ENCODE measurements at places on chromosomes 2 and 18.

DNA sequence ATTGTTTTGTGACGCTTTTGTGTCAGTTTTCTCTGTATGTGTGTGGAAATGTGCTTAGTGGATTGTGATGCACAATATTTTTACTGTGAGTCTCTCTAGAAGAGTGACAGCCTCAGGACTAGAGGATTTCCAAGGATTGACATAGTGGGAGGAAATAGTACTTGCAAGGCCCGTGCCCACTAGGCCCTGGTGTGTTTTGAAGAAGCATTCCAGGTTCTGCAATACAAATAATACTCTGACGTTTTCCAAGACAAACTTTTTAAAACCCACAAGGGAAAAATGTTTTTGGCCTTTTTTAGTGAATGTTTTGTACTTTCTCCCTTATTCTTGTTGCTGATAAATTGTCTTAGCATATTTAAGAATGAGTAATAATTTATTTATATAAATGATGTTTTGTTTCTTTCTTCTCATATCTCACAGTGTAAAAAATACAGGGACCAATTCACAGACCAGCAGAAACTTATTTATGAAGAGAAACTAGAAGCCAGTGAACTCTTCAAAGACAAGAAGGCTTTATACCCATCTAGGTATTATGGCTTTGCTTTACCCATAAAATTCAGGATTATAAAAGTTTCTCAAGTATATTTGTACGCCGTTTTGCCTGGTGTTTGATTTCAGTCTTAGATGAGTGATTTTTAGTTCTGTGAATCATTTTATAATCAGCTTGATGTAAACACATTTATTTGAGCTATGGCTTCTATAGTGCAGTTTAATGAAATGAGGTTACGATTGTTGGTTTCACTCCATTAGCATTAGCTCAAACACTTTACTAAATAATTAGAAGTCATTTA is 165.6 kb downstream of the MYO1B start:
- no peak for DNase-seq

- peak; percentile 73 for DNase-seq
These were observed 25.8 kb downstream of the PHLPP1 start for GRCh38 chr18:62741118-62741566.

GRCh38 chr2:27085673-27086089 is 891 bp upstream of the KHK start:
- DNase-seq, result peak; percentile 90

DNA sequence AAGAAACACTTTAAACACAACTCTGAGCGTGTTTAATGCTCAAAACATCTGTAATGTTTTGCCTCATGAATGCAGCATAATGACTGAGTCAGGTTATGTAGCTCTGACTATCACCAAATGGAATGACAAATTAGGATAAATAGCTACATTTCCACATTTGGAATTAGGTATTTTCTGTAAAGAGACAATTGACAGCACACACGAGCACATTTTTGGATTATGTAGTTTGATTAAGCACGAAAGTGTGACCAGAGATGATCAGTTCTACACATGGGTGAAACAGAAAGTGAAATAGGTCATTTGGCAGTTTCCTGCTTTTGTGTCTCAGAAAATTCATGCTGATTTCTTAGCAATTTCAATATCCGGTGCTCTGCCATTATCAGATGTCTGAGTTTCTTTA is 29.0 kb downstream of the LPIN1 start:
- no peak for DNase-seq

GRCh38 chr2:74540291-74540690 is 10.6 kb downstream of the HTRA2 start:
- DNase-seq, result no peak

- no peak for DNase-seq
These were observed 2.5 kb downstream of the AGFG1 start for GRCh38 chr2:227474410-227474809.

DNA sequence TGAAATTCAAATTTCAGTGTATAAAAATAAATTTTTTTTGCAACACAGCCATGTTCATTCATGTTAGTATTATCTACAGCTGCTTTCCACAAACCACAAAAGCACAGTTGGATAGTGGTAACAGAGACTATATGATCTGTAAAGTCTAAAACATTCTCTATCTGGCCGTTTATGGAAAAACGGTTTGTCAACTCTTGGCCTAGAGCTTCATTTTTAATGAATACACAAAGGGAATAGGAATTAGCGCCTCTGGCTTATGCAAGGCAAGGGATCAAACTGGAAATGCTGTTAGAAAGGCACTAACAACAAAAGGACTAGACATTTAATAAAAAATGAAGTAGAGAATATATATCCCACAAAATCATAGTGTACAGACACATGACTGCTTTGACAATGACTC is 211.9 kb downstream of the EXOC6B start:
- DNase-seq, result no peak

DNA sequence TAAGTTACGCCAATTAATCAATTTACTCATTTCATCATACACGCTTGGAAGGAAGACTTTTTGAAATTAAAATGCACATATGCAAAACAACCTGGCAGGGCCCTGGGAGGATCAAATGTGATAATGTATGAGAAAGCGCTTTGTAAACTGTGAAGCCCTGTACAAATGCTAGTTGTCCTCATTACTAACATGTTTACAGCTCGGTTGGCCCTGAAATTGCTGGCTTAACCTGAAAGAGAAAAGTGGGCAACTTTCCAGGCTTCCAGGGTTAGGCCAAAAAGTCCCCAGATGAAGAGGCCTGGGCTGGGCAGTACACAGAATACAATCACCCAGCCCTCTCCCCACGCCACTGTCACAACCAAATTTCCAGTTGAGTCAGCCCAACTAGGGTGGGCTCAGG is 60.2 kb downstream of the DNMT3A start:
- no peak for DNase-seq

DNA sequence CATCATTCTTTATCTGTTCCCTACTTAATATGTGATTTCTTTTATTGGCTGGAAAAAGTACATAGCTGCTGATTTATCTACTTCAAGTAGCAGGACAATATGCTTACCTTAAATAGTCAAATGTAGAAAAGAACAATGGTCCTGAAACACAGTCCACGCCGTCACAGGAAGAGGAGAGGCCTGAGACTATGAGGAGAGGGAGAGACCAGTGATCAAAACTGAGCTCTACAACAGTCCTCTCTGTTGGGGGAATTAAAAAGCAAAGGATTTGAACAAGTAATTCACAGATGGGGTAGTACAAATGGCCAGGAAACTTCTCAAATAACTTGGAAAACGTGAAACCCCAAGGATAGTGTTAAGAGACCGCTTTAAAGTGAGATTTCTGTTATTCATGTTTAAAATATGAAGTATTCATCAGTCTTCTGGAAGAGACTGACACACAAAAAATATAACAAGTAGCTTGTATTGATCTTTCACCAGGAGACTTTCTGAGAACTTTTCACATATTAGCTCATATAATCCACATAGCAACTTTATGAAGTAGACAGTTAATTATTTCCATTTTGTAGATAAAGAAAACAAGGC is 20.2 kb downstream of the SCYGR8 start:
- DNase-seq, result no peak

- DNase-seq, result no peak
These were observed 20.9 kb upstream of the CCBE1 start for GRCh38 chr18:59718108-59718463.

DNA sequence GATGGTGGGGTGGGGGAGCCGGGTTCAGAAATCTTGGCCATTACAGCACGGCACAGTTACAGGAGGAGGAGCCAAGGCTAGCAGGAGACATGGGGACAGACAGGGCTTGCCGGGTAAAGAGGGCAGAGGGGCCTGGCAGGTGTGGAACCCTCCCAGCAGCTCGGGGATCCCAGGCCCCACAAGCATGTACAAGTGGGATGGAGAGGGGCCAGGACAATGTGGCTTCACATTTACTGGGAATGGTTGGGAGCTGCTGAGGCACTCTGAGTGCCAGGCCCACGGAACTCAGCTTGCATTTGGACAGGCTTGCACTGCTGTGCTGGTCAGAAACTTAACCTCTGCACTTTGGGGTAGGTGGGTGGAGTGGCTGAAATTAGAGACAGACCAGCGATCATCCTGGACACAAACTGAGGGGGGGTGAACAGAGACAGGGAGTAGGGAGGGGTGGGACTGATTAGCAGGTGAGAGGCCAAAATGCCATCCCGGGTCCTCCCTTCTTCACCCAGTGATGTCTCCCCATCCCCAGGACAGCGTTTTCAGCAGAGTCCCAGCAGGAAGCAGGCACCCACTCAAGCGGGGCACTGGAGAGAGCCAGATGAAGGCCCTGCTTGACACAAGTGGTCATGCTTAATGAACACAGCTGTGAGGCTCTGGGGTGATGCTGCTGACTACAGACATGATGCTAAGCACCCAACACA is 9.6 kb downstream of the PER2 start:
- DNase-seq, result no peak

DNA sequence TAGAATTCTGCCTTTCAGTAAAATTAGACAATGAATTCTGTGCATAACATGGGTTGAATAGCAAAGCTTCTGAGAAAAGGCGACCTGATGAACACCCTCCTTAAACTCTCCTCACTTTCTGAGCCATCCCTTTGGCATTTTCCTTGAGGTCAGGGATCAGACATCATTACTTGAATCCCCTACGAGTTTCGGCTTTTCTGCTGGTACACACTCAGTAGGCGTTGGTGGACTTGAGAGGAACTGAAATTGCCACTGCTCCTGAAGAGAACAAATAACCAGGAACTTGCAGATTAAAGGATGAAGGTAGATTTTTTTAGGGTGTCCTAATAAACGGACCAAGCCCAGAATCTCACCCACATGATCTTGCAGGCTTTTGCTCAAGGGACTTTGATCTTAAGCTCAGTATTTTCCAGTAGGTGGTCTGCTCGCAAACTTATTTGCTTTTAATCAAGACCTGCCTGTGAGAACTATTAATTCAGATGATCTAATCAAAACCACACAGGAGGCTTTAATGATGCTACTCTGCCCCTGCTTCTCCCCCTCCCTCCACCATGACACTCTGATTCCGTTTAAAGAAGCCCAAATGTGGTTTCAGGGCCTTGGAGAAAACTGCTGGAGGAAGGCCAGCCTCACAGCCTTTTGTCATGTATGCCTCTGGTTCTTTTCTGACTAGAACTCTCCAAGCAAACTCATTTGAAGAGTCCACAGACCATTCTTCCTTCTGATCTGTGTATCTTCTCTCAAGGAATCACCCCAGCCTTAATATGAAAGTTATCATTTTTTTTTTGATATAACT is 124.9 kb downstream of the PRKCE start:
- no peak for DNase-seq

GRCh38 chr2:174326161-174327020 is 8.4 kb upstream of the SP9 start:
- DNase-seq, result no peak

DNA sequence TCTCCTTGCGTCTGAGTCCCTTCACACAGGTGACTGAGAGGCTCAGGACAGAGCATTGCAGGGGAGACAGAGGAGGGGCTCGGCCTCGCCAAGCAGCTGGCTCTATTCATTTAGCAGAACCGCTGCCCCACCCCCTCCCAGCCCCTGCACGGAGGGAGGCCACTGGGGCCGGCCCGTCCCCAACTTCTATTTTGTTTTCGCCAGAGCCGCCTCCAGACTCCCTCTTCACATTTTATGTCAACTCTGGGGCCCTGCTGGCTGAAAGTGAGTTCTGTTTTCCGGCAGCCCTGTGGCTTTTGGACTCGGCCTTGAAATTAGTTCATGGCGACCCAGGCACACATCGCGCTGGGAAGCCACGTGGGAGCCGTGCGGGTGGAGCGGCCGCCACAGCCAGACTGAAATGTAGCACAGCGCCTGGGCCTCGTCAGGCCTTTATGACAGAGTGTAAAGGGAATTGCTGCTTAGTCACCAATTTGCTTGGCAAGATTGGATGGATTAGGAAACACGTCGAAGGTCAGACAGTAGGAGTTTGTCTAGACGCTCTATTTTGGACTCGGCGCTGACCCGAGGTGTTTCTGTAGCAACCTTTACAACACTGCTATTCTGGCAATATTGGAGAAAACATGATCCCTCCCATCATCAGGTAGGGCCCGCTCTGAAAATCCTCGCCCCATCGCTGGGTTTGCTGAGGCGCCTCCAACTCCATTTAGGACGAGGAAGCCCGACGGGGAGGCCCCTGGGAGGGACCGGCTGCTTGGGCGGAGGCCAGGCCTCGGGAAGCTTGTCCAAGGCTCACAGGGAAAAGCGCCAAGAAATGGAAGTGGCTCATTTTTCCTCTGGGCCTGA is 90.7 kb upstream of the CTDP1 start:
- peak; percentile 35 for DNase-seq

DNA sequence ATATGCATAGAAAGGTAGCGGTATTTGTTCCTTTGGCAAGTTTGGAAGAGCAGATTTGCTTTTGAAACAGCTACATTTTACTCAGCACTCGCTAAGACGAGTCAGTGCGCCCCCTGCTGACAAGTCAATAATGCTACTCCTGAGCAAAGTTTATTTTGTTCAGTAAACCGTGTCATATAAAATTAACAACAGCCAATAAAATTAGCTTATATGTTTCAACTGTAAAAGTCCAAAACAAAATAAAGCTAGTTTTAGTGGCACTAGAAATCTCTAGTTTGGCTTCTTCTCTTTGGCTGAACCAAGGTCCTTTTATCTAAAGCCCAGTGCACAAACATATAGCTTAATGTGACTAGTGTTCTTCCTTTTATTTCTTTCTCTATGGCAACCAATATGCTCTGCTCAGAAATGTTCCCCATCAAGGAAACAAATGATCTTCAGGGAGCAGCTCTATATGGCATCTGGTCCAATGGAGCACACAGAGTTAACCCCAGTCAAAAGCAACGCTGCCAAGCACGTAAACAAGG is 4.2 kb upstream of the POU3F3 start:
- DNase-seq, result peak; percentile 71

GRCh38 chr18:58315041-58315440 is 271.0 kb downstream of the NEDD4L start:
- no peak for DNase-seq

DNA sequence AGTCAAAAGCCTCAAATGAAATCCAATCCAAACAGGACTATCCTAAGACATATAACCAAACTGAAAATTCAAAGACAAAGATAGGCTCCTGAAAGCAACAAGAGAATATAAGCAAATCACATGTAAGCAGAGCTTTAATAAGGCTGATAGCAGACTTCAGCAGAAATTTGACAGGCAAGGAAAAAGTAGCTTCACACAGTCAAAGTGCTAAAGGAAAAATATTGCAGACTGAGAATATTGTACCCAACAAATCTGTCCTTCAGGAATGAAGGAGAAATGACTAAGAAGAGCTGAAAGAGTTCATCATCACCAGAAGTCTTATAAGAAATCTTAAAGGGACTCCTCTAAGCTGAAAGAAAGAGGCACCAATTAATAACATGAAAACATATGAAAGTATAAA is 150.0 kb downstream of the EVA1A start:
- no peak for DNase-seq

DNA sequence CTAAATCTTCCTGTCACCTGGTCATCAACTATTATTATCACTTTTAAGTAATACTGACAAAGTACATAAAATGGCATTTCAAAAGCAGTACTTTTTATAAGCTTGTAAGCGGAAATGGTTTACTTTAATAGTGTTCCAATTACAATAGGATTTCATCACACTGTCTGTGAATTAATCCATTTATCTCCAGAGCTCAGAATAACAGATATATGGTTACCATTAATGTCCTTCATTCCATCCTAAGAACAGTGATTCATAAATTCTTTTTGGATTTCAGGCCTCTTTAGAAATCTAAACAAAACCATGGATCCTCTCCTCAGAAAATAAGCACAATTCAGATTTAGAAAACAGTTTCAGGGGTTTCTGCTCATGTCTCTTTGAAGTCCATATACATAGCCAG is 68.4 kb downstream of the PID1 start:
- DNase-seq, result no peak

- DNase-seq, result no peak
These were observed 65.5 kb upstream of the CYP1B1 start for GRCh38 chr2:38141501-38141900.

GRCh38 chr18:38851526-38851925 is 1285.9 kb upstream of the CELF4 start:
- no peak for DNase-seq

- no peak for DNase-seq
These were observed 115.6 kb downstream of the MBP start for GRCh38 chr18:77016936-77017335.

All from Peyer's patch (tissue), 4 donors.